Activated naive CD4-positive, alpha-beta T cell treated with anti-CD3 and anti-CD28 coated beads, Interleukin-2, amount 50 U/mL, for 72 hours (primary cell): ENCODE measurements at places on chromosomes 3 and 15. TPM values are rescaled to one million over a fixed set of nuclear protein-coding genes. Genes with fewer than 3 reads are reported as not detected.

Gene MYEF2
- total RNA-seq = 46.4 TPM

- no peak for DNase-seq
Measured at GRCh38 chr3:36820083-36820482, 55.7 kb upstream of the DCLK3 start.

GRCh38 chr3:125033135-125033534 is 22.7 kb downstream of the HEG1 start:
- no peak for DNase-seq

Gene IL16
- 25.9 TPM for total RNA-seq

DNA sequence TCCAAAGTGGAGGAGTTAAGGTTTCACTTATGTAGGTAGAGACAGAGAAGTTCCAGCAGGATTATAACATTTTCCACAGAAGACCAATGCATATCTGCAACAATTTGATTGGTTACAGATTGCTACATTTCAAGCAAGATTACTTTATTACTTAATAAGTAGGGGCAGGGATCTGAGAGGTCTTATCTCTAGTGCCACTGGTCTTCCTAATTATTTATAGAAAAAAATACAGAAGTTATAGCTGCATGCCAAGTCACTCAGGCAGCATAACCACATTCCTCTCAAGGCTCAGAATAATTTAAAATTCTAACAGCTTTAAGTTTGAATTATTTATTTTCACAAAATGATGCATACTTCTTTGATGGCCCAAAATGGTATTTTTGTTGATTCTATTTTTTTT is 30.5 kb downstream of the RAD54L2 start:
- DNase-seq = no peak

GRCh38 chr3:71537211-71537611 is 46.3 kb downstream of the FOXP1 start:
- no peak for DNase-seq
